T-helper 22 cell (primary cell): ENCODE measurements at places on chromosomes 6 and 20.

GRCh38 chr6:16375843-16376242, 137.5 kb downstream of the GMPR start:
- no peak for DNase-seq

- DNase-seq = no peak
These were observed 424.2 kb upstream of the SLC35B3 start for GRCh38 chr6:8859501-8859900.

GRCh38 chr6:24644377-24644776, 1.6 kb downstream of the KIAA0319 start:
- no peak for DNase-seq

- DNase-seq = no peak
These were observed 129.1 kb downstream of the DST start for GRCh38 chr6:56513631-56514030.

- no peak for DNase-seq
These were observed 2.7 kb upstream of the SIRPG start for GRCh38 chr20:1660246-1660645.

DNA sequence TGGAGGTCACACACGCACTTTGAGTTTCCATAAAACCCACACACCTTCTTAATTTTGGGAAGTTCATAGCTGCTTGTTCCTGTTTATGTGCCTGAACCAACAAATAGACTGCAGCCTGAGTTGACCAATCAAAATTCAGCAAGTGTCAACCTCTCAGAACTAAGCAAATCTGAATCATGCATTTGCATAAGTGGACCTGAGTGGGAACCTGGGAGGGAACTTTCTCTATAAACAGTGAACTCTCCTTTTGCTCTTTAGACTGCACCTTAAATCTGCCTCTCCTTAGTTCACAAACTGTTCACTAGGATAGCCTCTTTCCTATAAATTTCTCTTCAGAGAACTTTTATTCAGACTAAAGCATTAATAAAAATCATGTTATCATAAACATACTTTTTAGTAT, 37.9 kb downstream of the SLC17A1 start:
- DNase-seq = no peak

DNA sequence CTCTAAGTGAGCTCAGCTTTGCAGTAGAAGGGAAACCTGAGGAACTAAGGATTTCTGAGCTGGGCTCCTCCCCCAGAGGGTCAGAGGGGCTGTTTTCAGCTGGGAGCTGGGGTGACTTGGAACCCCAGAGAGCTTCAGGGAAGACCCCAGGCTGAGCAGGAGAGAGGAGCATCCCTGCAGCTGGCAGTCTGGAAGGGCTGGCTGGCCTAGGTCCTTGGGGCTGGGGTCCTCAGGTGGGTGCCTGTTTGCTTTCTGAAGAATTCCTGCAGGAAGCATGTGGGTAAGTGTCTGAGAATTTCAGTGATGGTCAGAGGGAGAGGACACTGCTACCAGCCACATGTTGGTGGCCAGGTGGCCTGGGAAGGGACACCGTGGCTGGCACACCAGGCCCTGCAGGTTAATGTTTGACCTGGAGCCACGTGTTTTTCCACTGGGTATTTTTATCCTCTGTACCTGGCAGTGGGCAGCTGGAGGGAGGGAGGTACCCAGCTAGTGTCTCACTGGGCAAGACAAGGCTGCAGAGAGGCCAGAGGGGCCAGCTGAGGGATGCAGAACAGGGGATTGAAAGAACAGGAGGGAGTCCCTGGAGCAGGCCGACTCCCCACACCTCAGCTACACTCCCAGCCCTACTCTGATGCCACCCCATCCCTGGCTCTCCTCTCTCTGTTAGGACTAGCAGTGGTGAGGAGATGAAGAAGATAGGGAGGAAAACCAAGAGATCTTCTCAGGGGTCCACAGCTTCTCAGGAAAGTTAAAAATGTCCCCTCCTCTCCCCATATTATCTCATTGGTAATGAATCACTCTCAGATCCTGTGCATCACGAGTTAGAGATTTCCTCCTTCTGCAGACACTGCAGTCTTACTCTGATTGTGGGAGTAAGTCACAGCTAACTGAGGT, 143.6 kb downstream of the VEGFA start:
- DNase-seq = no peak

DNA sequence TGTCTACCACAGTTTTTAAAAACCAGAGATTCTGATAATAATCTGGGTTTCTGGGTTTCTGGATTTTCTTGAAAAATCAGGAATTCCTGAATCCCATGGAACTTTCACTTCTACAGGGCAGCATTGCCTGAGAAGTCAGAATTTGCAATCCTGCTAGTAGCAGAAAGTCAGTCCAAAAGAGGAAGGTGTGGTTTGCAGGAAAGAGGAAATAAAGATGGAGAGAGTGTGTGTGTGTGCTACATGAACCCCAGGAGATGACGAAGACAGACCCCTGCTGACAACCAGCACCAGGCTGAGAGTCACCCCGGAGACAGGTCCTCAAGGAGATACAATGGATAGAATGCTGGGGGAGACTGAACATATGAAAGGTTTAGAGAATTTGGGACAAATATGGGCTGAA, 44.9 kb downstream of the PRND start:
- DNase-seq = no peak

DNA sequence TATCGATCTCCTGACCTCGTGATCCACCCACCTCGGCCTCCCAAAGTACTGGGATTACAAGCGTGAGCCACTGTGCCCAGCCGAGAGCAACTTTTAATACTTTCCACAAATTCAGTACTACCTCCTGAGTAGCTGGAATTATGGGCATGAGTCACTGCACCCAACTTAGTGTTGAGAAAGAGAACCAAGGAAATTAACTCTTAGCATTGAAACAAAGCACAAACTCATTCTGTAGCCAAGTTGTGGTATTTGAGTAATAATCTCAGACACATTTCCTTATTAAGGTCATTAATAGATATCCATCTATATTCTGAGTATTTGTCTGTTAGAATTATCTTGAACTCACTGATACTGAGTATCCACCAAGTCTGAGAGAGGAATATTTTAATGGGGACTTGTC, 14.3 kb upstream of the ELOVL2 start:
- DNase-seq = no peak

GRCh38 chr6:148239801-148240460, 102.7 kb upstream of the SASH1 start:
- DNase-seq = no peak

DNA sequence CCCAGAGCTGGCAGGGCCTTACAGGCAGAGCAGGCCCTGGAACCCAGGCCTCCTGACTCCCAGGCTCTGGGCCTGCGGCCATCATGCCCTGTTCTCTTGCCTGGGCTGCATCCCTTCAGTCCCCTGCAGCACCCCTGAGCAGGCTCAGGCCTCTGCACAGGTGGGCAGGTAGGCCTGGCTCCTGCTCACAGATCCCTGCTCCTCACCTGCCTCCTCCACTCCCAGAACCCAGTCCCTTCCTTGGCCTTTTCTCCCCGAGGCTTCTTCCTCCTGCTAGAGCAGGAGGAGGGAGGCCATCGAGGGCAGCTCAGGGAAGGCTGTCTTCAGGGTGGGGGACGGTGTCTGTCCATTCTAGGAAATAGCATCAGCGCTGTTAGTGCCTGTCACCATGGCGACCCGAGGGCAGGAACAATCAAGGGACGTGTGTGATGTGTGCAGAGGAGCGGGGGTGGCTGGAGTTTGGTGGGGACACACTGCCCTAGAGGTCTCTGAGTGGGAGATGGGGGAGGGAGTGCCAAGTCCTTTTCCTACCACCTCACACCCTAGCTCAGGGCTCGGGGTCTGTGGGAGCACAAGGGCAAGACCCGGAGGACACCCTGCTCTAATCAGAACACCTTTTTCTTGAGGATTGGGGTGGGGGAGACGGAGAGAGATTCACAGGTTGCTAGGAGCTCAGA, 26.6 kb downstream of the GLP1R start:
- no peak for DNase-seq

DNA sequence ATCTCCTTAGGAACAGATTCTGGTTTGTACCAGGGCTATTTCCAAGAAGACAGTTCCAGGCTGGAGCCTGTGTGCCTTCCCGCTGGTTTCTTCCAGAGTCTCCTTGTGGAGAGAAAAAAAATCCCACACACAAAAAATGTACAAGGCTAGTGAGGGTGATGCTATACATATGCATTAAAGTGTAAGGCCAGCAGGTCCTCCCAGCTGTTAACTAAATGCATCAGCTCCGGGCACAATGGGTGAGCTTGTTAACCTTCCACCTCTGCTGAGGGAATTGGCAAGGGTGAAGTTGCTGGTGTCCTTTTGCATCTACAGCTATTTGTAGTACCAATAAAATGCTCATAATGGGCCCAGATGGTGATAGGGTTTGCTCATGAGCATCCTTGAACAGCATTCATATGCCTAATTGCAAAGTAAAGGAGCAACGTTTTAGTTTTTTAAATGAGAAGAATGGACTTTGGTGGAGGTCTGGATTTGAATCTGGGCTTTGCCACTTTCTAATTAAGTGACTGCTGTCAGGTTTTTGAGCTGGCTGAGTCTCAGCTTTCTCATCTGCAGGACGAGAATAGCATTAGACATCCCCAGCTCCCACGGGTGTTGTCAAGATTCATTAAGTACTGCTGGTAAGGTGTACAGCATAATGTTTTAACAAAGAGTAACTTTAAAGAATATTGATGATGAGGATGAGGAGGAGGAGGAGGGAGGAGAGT, 361.8 kb downstream of the QKI start:
- DNase-seq = no peak

GRCh38 chr20:19688031-19688806, 69.8 kb upstream of the RIN2 start:
- no peak for DNase-seq

DNA sequence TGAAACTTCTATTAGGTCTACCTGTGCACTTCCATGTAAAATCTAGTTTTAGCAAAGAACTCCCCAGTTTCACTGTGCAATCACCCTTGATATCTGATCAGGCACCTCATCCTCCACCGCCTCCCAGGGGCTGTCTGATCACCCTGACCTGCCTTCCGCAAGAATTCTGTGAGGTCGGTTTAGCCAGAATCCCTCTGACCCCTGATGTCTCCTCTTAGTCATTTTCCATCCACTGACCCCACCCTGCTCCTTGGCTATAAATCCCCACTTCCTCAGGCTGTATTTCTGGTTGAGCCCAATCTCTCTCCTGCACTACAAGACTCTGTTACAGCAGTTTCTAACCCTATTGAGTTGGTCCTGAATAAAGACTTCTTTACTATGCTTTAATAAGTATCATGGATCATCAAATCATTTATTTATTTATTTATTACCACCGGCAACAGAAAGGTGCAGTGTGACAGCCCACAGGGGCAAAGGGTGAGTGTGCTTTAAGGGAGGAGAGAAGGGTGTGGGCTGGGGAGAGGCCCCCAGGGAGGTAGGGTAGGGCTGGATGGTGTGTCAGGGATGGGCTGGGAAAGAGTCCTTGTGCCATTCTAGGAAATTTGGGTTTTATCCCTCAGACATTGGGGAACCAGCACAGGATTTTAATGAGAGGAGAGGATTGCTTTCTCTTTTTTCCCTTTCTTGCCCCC, 11.2 kb upstream of the SERPINB6 start:
- no peak for DNase-seq

GRCh38 chr20:35320396-35321126, 28.3 kb upstream of the FAM83C start:
- DNase-seq = no peak

DNA sequence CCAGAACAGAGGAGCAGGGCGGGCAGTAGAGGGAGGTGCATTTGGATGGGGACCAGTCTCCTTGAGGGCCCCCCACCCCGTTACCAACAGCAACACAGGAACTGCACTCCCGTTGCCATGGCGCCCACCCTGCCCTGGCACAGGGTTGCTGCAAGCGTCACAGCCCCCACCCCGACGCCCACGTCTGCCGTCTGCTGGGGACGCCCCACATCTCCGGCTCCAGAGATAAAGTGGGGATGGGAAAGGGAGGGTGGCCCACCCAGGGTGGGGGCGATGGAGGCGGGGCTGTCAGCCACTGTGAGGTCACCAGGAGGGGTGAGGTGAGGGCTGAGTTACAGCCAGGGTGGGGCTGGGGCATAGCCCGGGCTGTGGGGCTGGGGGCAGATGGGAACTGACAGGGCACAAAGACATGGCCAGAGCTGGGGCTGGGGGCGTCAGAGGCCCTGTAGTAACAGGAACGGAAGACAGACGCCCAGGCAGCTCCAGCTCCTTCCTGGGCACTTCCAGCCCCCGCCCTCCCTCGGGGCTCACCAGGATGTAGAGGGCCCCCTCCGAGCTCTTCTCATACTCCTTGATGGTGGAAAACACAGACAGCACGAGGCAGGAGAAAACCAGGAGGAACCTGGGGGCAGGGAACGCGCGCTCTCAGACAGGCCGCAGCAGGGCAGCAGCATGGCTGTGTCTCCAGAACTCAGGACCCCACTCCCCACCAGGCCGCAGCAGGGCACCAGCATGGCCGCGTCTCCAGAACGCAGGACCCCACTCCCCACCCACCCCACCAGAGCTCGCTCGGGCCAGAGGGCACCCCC, 26.0 kb downstream of the KCNQ2 start:
- no peak for DNase-seq

DNA sequence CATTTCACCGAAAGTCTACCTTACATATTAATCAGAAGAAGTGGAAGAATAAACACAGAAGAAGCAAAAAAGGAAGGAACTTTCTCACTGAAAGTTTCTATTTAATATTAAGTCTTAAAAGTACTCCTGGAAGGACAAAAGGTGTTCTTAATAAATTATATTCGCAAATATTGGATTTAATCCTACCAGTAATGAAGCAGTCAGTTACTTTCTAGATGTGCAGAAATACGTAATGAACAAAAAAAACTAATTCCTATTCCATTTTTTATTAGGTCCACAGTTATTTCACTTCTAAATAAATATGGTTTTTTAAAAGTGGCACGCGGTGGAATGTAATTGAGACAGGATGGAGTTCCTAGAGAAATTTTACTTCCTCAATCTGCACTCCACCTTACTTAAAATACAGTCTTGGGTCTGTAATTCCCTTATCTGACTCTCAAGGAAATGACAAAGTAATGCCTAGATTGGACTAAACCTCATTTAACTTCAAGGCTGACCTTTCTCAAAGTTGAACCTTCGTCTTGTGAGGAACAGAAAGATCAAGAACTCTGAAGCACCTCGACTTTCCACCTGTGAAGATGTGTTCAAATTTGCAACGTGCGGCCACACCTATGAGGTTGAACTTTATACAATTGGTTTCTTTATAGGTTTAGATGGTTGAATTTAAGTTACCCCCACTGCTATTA, 1.1 kb upstream of the TRAM2 start:
- no peak for DNase-seq

DNA sequence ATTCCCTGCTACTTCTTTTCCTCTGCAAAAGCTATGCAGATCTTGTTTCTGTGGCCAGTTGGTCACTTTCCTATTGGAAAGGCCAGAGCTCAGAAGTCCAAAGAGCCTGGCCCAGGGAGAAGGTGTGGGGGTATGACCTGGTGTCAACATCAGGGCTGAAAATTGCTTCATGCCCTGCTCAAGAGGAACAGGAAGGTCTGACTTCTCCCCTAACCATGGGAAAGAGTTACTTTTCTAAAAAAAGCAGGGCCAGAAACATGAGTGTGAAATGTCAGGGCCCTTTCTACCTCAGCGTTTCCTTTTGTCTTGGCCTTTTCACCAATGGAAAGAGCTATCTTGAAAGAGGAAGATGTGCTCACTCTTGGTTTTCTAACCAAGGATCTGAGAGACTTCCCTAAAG, 117.4 kb downstream of the MAFB start:
- DNase-seq = no peak

GRCh38 chr6:166625356-166625755, 1.7 kb downstream of the RPS6KA2 start:
- no peak for DNase-seq
